Stimulated activated CD4-positive, alpha-beta T cell treated with anti-CD3 and anti-CD28 coated beads, Interleukin-4, amount 100 ng/mL, for 4 hours (primary cell): ENCODE measurements at places on chromosomes 1 and 21.

DNA sequence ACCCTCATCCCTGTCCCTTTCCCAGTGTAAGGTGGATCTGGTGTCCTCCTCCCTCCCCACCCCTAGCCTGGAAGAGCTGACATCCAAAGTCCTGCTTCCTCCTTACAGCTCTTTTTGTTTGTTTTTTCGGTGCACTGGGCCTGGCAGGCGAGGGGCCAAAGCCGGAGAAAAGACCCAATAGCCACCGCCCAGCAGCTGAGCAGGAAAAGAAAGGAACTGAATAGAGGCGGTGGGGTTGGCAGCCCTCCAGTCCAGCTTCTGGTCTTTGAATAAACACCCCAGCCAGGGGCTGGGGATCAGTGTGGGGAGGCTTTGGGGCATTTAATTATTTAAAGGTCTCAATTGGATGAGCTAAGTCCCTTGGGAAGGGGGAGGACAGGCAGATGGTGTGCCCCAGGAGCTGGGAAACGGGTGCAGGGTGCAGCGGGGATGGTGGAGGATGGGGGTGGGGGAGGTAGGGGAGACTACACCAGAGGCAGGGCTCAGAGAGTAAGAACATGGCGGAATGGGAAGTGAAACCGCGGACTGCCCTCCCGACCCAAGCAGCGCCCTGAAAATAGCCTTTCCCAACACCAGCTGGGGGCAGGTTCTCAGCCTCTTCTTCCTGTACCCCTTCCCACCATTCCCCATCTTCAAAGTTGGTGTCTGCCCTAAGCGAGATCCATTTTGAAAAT, 20.2 kb downstream of the BTG2 start:
- DNase-seq: no peak

GRCh38 chr21:45893740-45894449, 87.7 kb upstream of the COL6A1 start:
- no peak for DNase-seq

DNA sequence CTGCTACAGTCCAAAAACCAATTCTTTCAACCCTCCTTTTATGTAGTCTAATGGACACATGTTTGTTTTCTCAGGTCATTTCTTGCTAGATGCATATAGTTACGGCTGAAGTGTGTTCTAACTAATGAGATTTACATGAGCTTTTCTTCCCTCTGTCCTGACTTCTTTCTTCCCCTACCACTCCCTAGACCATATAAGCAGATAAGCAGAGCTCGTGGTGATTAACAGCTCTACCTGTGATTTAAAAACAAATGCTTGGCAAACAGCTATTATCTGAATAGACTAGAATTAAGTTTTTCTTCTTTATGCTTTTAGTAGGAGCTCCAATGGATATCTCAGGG, 18.6 kb downstream of the KHDRBS1 start:
- DNase-seq: no peak

DNA sequence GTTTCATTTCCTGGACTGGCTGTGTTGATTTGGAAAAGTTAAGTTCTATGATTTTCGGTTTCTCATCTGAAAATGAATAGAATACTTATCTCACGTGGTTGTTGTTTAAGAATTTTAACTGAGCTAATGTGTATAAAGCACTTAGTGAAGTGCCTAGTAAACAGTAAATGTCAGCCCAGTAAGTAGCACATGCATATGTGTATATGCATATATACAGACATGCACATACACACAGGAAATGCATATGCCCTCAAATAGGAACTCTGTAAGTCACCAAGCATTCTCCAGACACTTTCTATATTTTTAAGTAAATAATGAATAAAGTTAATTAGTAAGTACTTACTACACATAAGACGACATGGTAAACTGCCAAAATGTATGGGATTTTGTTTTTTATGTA, 128.6 kb downstream of the CLEC20A start:
- no peak for DNase-seq

DNA sequence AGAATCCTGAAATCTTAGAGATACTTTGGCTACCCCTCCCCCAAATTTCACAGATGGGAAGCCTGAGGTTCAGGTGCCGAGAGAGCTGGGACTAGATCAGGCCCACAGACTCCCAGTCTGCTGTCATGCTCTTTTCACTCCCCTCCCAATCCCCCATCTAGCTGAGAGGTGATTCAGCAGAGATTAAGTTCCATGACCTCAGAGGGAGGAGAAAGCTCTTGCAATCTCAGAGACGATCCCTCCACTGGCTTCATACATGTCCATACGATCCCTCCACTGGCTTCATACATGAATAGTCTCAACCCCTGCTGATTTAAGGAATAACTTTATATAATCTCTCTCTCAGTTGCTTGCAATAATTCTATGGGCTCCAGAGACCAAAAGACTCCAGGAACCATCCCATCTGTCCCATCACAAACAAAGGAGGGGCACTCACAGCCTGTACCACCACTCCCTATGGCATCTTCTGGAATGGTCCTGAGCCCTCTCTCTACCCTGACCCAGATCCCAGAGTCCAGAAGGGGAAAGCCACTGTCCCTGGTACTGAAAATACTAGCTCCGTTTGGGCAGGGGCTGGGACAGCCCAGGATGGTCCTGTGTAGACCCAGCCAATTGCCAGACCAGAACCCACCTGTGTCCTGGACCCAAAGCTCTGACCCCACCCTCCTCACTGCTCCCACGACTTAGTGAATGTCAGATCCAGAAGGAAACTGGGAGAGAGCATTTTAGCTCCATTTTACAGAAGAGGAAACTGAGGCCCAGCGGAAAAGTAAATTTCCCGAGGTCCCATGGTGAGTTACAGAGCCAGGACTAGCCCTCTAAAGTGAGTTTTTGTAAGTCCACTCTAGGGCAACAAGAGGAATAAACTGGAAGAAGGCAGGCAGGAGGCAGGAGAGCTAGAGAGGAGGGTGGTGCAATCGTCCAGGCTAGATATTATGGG, 27.1 kb downstream of the RIMS3 start:
- DNase-seq: no peak
